ENCODE measurements at places on chromosomes 4 and X.

- no peak for DNase-seq
Measured at GRCh38 chr4:20844311-20844710, 144.1 kb downstream of the PACRGL start.

DNA sequence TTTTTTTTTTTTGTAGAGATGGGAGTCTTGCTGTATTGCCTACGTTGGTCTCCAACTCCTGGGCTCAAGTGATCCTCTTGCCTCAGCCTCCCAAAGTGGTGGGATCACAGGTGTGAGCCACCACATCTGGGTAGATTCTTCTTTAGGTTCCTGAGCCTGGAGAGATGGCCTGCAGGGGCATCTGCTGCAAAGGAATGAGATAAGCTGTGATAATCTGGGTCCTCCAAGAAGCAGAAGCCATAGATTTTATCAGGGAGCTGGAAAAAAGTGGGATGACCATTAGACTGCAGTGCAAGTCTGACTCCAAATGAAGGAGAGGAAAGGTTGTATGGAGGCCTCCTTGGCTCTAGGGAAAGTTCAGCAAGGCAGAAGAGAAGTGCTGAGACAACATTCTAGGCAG is 19.0 kb upstream of the ACSL1 start:
- DNase-seq: no peak

- DNase-seq: no peak
Measured at GRCh38 chr4:103010804-103011203, 8.7 kb downstream of the SLC9B1 start.

DNA sequence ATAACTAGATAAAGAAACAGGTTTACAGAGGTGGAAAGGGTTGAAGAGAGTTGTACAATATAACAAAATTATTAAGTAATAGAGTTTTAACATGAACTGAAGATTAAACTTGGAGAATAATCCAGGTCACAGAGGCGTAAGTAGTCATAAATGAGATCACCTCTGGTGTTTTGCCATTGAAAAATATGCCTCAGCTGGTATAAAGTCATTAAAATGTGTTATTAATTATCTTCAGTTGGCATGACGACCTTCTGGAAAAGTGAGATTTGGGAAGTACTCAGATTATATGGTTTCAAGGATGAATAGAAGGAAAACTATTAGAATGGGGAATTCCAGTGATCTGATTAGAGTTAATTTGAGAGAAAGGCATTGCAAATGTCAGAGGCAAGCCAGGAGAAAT is 237.5 kb upstream of the ANXA10 start:
- DNase-seq: no peak
